Skin of body (tissue), 3 donors: ENCODE measurements at places on chromosomes 2 and 18. TPM values are rescaled to one million over a fixed set of nuclear protein-coding genes. Genes with fewer than 3 reads are reported as not detected.

The NTSR2 gene
- 0.10 TPM for total RNA-seq

The RAX gene
- 0.39 TPM for total RNA-seq

The KCNK3 gene
- 0.49 TPM for total RNA-seq

DNA sequence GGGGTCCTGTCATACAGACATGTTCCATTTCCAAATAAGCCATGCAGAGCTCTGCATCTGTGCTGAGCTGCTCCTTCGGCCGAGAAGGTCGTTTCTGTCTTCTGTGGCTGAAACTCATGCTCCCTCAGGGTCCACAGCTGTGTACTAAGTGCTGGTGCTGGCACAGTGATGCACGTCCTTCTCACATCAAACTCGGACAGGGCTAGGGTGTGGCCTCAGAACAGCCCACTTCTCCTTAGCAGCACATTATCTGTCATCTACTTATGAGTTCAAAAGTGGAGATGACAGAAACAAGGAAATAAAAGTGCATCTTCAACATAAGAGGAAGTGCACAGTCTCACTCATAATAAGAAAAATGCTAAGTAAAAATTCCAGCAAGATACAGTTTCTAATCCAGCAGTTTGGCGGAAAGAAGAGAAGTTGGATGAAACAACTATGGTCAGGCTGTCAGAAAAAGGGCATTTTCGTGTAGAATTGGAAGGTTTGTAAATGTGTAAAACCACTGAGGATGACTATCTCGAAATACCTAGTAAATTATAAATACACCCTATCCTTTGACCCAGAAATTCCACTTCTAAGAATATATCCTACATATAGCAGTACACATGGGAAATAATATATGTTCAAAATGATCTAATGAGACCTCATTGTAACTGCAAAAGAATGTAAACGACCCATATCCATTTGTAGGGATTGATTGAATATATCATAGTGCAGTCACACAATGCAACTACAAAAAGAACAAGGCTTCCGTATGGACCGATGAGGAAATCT lies 53.7 kb upstream of the APCDD1 start:
- no peak for DNase-seq

GRCh38 chr2:187438455-187438854 lies 9.6 kb downstream of the CALCRL start:
- no peak for DNase-seq

- DNase-seq: peak; percentile 29
Measured at GRCh38 chr2:128474036-128474955, 155.6 kb upstream of the HS6ST1 start.

DNA sequence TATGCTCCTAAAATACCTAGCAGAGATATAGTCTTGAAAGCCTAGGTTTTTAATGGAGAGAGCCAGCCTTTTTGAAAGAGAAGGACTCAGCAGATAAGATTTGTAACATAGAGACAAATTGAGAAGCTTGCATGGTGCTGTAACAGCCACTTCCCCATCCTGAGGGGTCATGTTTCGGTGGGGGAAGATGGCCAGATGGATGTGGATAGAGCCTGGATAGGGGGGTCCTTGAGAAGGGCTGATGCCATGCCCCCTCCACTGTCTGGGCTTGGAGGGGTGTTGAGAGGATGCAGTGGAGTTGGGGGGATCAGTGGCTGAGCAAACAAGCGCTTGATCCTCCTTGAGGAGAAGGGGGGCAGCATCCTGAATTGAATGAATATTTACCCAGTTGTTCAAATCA lies 178.0 kb upstream of the HS6ST1 start:
- DNase-seq: no peak

DNA sequence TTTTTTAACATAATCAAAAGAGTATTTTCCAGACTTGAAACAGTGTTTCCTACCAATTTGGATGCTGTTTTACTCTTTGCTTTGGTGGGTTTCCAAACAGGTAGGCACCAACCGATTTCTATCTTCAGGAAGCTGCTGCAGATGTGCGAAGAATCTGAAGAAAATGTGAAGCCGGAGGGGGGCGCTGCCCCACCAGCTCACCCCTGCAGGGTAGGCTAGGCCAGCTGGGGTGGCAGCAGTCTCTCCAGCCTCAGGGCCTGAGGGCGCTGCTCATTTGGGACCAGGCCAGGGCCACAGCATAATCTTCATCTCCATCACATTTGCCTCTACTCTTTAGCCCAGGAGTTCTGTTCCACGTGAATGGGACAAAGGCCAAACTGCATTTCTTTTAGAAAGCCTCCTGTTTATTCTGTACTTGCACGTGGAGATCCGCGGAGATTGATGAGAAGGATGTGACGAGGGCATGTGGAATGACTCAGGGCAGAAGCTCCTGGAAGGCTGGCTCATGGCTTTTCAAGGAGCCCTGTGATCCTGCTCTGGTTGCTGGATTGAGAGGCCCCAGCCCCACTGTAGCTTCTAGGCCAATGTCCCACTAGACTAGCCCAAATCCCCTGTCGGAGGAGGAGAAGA lies 84.2 kb upstream of the FAM136A start:
- DNase-seq: no peak

DNA sequence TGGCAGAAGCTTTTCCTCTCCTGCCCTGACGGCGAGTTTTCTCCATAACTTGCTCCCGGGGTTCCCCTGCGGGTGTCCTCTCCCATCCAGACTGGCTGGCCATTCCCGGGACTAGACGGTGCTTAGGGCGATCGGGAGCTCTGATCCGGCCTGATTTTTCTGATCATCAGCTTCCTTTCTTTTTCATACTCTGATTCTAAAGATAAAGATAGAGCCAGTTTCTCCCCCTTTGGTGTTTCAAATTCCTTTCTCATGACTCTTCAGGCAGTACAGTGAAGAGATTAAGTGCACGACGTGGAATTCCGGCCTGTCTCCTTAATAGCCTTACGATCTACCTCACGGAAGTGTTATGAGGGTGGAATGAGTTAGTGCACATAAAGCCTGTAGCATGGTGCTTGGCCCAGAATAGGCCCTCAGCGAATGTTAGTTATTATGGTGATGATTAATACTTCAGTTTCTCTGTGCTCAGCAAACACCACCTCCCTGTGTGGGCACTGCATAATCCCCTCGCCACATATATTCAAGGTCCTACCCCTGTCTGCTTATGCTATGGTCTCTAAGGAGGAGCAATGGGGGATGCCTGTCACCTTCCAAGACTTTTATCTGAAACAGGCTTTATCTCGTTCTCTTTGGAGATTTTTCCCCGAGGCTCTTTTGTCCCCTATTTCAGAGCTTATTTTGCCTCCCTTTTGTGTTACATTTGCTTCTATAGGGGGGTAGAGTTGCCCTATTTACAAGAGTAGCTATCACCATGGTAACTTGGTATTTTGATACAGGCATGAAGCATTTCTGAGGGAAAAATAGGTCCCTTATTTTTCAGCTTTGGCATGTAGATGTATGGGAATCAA lies 254.8 kb downstream of the CDH2 start:
- no peak for DNase-seq

DNA sequence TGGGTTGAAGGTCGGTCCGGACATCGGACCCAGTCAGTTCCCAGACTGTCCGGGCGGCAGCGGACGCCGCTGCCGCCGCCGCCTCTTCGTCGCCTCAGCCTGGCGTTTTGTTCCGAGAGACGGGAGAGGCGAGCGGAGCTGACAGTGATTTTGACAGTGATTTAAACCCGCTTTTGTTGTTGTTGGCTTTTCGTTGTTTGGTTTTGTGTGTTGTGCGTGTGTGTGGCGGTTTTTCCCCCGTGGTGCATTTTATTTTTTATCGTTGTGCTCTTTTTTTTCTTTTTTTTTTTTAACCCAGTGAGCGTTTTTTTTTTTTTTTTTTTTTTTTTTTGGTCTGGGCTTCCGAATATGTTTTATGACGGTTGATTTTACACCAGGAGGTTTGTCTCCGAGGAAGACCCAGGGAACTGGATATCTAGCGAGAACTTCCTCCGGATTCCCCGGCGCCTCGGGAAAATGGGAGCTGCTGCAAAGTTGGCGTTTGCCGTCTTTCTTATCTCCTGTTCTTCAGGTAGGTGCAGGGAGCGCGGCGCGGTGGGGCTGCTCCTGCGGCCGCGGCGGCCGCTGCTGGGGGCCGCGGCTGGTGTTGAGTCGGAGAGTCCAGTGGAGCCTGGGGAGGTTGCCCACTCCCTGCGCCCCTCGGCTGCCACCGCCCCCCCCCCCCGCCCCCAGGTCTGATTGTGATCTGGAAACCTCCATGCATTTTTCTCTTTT lies at the start of gene ACVR2A:
Gene ACVR2A (plus strand): TSS at position 333 of the 714 bp plus-strand sequence. CDS start 124 bp downstream, at position 457.
- no peak for DNase-seq

- DNase-seq: no peak
Measured at GRCh38 chr2:222877556-222878300, 16.9 kb downstream of the ACSL3 start.

DNA sequence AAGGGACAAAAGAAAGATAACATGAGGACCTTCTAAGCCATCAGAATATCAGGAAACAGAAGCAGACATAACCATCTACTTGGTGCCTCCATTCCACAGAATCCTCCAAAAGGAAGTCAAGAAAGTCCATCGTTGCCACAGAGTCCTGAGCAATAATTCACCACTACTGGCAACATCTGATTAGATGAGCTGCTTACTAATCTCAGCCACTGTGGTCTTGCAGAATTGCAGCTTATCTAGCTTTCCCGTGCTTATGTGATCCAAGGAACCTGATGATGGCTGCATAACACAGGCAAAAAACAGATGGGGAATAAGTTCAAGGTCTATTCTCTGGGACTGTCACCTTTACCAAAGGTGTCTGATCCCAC lies 278.5 kb downstream of the AFF3 start:
- no peak for DNase-seq
